Common myeloid progenitor, CD34-positive (primary cell): ENCODE measurements at places on chromosomes 1 and 21.

GRCh38 chr1:153888533-153888932 lies 34.2 kb downstream of the GATAD2B start:
- H3K27ac ChIP-seq, result peak overlapping the region; percentile 63
- H3K4me3 ChIP-seq, result no peak overlapping the region
- H3K36me3 ChIP-seq, result peaks cover 4% of the 10 kb centered on the region
- H3K27me3 ChIP-seq, result no peaks in the 10 kb centered on the region
- DNase-seq, result peak; percentile 74
- H3K4me1 ChIP-seq, result no peaks in the 10 kb centered on the region

DNA sequence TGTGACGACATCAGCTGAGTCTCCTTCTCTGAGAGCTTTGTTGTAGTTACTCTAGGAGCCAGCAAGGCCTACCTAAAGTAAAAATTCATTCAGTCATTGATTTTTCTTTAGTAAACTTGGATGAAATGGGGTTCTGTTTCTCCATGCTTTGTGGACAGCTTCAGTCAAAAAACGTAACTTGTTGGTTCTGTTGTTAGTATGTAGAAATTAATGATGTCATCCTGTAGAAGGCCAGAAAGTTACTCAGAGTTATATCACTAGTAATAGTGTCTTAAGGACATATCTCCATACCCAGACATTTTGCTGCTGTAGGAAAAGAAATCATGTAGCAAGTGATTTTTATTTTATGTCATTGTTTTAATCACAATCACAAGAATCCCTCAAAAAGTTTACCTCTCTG lies 43.0 kb downstream of the KDM1A start:
- H3K4me3 ChIP-seq, result no peak overlapping the region
- peaks cover 36% of the 10 kb centered on the region for H3K36me3 ChIP-seq
- no peak for DNase-seq
- no peaks in the 10 kb centered on the region for H3K27me3 ChIP-seq
- H3K4me1 ChIP-seq, result no peaks in the 10 kb centered on the region
- no peak overlapping the region for H3K27ac ChIP-seq

DNA sequence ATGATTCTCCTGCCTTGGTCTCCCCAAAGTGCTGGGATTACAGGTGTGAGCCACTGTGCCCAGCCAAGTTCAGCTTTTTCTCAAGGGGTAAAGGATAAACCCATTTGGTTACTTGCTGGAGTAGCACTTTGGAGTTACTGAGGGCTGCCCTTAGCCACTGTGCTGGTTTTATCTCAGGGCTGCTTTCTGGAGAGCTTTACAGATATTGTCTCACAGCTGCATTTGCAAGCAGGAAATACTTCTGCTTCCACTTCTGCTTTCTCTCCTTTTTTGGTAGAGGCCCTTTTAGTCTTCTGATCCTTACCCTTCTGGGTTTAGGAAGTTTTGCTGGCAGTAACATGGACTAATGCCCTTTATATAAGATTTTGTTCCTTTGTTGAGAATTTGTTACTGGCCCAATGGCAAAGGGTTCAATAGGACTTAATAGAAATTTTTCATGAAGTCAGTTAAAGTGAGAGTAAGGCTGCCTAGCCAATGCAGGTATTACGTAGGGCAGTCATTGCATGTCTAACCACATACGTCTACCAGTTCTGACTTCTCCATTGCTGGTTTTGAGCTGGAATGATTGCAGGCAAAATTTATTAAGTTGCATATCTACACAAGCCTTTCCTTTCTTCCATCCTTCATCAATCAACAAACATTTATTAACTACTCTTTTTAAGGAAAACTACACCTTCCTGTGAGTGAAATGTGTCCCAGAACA lies 24.4 kb downstream of the CAP1 start:
- peaks cover 62% of the 10 kb centered on the region for H3K4me1 ChIP-seq
- peak; percentile 85 for DNase-seq
- H3K4me3 ChIP-seq, result no peak overlapping the region
- peaks cover 11% of the 10 kb centered on the region for H3K36me3 ChIP-seq
- H3K27ac ChIP-seq, result peak overlapping the region; percentile 72
- H3K27me3 ChIP-seq, result no peaks in the 10 kb centered on the region

DNA sequence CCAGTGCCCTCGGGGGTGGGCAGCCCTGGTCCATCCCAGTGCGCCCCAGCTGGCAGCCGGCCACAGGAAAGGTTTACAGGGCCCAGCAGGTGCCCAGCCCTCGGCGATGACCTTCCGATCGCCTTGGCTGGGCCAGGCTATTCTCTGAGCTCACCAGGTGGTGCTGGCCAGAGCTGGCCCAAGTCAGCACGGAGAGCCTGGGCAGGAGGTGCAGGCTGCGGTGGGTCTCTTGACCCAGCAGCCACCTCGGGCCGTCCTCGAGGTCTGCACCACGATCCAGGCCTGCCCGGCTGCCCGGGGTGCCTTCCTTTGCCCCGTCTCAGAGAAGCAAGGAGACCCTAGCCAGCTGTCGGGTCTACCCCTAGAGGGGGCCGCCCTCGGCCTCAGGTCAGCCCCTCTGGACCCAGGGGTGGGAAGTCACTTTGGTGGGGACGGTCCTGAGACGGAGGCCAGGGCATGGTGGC lies 370 bp downstream of the PERM1 start:
- H3K36me3 ChIP-seq, result no peaks in the 10 kb centered on the region
- H3K27ac ChIP-seq, result no peak overlapping the region

DNA sequence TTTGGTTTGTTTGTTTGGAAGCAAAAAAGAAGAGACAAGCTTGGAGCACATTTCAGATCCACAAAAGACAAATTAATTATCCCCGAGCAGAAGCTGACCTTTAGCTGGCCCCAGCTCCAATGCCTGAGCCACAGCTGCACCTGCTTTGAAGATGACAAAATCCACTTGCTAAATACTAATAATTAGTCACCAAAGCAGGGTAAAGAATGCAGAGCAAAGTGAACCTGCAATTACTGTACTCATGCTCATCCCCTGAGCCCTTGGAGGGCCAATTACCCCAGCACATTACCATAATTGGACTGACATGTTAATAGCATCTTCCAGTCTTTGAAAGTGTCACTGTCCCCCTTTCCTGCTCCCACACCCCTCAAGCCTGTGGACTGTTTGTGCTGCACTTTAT lies 38.2 kb upstream of the KCND3 start:
- DNase-seq, result no peak
- no peaks in the 10 kb centered on the region for H3K36me3 ChIP-seq
- H3K27me3 ChIP-seq, result peaks cover 7% of the 10 kb centered on the region
- no peak overlapping the region for H3K4me3 ChIP-seq
- no peaks in the 10 kb centered on the region for H3K4me1 ChIP-seq

GRCh38 chr1:55481634-55482033 lies 266.5 kb upstream of the USP24 start:
- no peaks in the 10 kb centered on the region for H3K36me3 ChIP-seq
- H3K4me3 ChIP-seq, result no peak overlapping the region
- H3K4me1 ChIP-seq, result no peaks in the 10 kb centered on the region

DNA sequence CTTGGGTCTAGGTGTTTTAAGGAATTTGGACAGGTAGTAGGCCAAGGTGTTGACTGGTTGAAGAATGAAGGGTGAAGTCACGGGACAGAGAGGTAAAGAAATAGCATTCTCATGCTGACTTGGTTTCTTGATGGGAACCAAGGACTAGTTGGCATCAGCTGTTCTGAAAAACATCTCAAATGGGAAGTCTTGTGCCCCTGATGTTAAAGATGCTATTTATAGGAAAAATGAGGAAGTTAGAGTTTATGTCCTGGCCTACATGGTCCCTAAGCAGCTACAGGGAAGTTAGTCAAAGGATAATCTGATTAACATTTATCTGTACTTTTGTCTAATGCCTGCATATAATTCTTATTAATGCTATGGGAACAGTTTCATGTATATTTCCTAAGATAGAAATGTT lies 262.4 kb downstream of the HHIPL2 start:
- H3K4me1 ChIP-seq, result peaks cover 4% of the 10 kb centered on the region
- DNase-seq, result peak; percentile 45
- no peak overlapping the region for H3K27ac ChIP-seq
- no peaks in the 10 kb centered on the region for H3K36me3 ChIP-seq
- no peak overlapping the region for H3K4me3 ChIP-seq
- H3K27me3 ChIP-seq, result no peaks in the 10 kb centered on the region

DNA sequence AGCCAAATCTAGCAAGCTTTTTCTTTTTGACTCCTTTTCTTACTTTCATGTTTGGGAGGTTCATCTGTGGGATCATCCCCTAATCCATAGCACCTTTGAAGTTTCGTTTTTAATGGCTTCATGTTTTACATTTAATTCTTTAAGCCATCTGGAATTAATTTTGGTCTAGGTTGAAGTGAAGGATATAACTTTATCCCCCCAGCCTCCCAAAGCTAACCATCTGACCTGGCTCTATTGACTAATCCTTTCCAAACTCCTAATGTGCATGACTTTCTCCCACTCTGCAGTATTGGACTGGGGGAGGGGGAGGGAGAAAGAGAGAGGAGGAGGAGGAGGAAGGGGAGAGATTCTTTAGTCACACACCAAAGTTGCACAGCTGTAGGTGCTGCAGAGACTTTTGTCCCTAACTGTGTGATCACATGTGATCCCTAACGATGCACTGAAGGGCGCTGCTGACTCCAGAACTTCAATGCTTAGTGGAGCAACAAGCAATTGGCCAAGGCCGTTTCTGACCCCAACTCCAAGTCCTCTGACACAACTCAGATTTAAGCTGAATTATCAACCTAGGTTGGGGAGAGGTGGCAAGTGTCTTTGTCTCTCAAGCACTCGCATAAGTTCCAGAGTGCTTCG lies 191.6 kb downstream of the HUNK start:
- H3K27ac ChIP-seq, result no peak overlapping the region
- no peak overlapping the region for H3K4me3 ChIP-seq
- no peaks in the 10 kb centered on the region for H3K4me1 ChIP-seq

DNA sequence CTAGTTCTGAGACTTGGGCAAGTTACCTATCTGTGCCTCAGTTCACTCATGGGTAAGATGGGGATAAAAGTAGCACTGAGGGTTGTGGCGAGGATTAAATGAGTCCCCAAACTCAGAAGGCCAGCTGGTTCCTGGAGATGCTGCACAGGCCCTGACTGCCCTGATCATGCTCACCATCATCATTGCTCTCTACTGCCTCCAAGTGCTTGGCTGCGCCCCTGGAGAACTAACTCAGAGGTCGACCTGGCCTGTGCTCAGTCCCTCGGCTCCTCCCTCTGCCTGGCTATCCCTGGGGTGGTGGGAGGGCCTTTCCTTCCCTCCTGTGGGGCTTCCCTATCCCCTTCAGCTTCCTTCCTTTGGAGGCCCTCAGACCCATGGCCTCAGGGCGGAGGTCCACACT lies 5.6 kb downstream of the SLC5A9 start:
- no peaks in the 10 kb centered on the region for H3K27me3 ChIP-seq
- no peak overlapping the region for H3K4me3 ChIP-seq
- H3K36me3 ChIP-seq, result no peaks in the 10 kb centered on the region
- no peak for DNase-seq
- peaks cover 11% of the 10 kb centered on the region for H3K4me1 ChIP-seq
- H3K27ac ChIP-seq, result no peak overlapping the region

- H3K27me3 ChIP-seq, result no peaks in the 10 kb centered on the region
- no peaks in the 10 kb centered on the region for H3K36me3 ChIP-seq
- no peak overlapping the region for H3K4me3 ChIP-seq
- DNase-seq, result no peak
- H3K27ac ChIP-seq, result no peak overlapping the region
Observed at GRCh38 chr1:217274416-217274815, 356.5 kb downstream of the GPATCH2 start.

DNA sequence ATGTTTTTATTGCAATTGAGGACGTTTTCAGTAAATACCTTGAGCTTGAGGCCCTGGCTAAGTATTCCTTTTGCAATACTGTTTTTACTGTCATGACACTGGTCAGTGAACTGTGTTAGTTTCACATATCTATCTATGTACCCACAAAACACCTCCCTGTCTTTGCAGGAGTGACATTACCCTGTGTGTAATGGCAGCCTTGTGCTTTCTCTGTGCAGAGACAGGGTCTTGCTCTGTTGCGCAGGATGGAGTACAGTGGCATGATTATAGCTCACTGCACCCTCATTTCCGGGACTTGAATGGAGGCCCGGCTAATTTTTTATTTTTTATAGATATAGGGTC lies 8.9 kb downstream of the YBX1 start:
- peaks cover 1% of the 10 kb centered on the region for H3K4me1 ChIP-seq
- H3K36me3 ChIP-seq, result peaks cover 34% of the 10 kb centered on the region
- H3K27me3 ChIP-seq, result no peaks in the 10 kb centered on the region
- no peak for DNase-seq
